ENCODE measurements at places on chromosomes 2 and 18. TPM values are rescaled to one million over a fixed set of nuclear protein-coding genes. Genes with fewer than 3 reads are reported as not detected.

GRCh38 chr18:59821983-59822382 is 77.8 kb upstream of the PMAIP1 start:
- peaks cover 39% of the 10 kb centered on the region for H3K27me3 ChIP-seq
- no peak overlapping the region for H3K4me3 ChIP-seq
- H3K36me3 ChIP-seq = no peaks in the 10 kb centered on the region
- H3K27ac ChIP-seq = no peak overlapping the region
- no peak for DNase-seq

DNA sequence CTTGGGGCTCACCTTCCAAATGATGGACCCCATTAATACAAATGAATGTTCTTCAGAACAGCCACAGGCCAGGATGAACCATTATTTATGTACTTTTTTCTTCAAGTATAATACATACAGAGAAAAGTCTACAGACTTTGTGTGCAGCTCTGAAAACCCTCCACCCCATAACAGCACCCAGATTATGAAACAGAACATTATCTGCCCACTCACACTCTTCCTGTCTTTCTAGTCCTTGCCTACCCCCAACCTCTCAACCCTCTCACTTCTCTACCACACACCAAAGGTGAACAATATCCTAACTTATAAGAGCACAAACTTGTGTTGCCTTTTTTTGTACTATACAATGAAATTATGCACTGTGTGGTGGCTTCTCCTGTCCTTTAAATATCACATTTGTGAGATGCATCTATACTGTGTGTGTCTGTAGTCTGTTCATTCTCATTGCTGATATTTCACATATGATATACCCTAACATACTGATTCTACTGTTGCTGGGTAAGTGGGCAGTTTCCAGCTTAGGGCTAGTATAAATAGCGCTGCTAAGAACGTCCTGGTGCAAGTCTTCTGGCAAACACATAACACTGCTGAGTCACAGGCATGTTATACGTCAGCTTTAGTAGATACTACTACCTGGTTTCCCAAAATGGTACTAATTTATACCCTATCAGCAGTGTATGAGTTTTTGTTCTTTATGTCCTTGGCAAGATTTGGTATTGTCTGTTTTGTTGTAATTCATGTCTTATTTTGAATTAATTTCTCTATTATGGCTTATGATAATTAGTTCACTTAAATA is 1.0 kb upstream of the NPHP1 start:
- peaks cover 10% of the 10 kb centered on the region for H3K4me1 ChIP-seq
- H3K4me3 ChIP-seq = peak overlapping the region; percentile 77
- no peak overlapping the region for H3K27ac ChIP-seq
- DNase-seq = no peak
- H3K36me3 ChIP-seq = no peaks in the 10 kb centered on the region

DNA sequence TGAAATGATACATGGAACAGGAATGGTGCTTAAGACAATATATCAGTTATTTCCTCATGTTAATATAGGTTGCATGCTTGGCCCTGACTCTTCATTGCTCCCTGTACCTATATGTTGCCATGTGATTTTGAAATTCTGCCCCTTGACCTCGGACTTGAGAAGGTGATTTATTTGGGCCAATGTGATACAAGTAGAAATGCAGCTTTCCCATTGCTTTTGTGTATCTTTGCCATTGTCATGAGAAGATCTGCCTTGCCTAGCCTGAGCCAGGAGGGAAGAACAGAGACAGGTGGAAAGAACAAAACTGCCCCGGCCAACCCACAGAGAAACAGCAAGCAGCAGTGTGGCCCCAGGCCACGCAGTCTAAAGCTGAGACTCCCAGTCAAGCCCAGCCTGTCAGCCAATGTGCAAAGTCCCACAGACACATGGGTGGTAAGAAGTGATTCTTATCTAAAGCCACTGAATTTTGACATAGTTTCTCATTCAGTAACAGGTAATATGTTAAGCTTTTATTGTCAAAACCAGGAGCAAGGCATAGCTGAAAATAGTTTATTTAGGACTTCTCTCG is 245.7 kb upstream of the RND3 start:
- no peak for DNase-seq
- H3K27ac ChIP-seq = no peak overlapping the region
- H3K27me3 ChIP-seq = no peaks in the 10 kb centered on the region
- no peak overlapping the region for H3K4me3 ChIP-seq

DNA sequence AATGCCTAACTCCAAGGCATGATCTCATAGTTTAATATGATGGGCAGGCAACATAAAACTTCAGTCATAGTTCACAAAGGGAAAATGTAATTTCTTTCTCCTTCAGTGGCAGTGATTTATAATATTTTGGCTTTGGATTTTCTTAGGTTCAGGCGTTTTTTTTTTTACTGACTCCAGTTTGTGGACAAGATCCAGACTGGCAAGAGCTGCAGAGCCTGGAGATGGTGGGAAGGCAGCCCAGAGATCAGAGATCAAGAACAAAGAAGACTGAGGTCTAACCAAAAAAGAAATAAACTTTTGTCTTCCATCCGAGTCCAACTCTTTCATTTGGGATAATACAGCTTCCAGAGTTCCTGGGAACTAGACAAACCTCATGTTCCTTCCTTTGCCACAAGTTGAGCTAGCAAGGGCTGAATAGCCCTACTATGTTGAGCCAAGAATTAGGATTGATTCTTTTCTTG is 215.3 kb upstream of the SETBP1 start:
- no peak for DNase-seq
- no peaks in the 10 kb centered on the region for H3K27me3 ChIP-seq
- H3K4me3 ChIP-seq = no peak overlapping the region
- H3K36me3 ChIP-seq = no peaks in the 10 kb centered on the region
- H3K4me1 ChIP-seq = peaks cover 38% of the 10 kb centered on the region

DNA sequence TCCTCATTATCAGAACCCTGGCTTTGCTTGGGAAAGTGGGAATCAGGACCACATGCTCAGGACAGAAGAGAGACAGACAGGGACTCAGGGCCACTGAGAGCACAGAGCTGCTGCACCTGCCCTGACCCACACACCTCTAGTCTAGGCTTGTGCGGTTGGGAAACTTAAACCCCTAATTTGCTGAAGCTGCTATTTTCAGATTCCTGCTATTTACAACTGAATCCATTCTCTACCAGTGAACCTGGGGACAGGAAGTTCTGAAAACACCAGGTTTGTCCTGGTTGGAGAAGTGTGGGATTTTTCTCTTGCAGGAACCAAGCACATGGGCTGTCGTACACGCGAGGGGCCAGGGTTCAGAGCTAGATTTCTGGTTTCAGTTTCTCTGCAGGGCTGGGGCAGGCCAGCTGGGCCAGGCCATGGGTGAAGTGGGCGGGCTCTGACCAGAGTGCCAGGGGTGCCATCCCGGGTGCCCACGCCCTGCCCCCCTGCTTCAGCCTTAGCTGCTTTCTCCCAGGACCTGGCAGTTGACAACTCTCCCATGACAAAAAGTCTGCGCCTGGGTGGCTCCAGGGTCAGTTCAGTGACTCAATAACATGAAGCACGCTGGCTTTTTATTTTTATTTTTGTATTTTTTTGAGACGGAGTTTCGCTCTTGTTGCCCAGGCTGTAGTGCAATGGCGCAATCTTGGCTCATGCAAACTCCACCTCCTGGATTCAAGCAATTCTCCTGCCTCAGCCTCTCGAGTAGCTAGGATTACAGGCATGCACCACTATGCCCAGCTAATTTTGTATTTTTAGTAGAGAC is 51.3 kb upstream of the SLC1A4 start:
- no peak overlapping the region for H3K27ac ChIP-seq
- H3K27me3 ChIP-seq = peaks cover 26% of the 10 kb centered on the region
- no peaks in the 10 kb centered on the region for H3K4me1 ChIP-seq
- no peak overlapping the region for H3K4me3 ChIP-seq
- no peaks in the 10 kb centered on the region for H3K36me3 ChIP-seq

DNA sequence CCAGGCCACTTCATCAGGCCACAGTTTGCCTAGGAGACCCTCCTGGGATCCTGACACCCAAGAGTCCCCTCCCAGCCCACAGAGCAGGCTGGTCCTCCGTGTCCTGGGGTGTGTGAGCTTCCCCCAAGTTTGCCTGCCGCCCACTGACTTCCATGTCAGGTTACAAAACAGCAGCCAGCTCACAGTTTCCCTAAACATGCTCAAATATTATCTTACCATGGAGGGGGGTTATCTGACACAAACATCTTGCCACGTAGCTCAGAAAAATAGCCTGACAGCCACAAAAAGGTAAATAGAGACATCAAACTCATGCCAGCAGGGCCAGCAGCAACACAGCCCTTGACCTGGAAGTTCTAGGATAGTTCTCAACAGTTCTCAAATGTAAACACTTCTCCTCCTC is 346.5 kb downstream of the TNS1 start:
- no peak for DNase-seq
- no peaks in the 10 kb centered on the region for H3K36me3 ChIP-seq
- no peaks in the 10 kb centered on the region for H3K27me3 ChIP-seq
- H3K4me3 ChIP-seq = no peak overlapping the region

DNA sequence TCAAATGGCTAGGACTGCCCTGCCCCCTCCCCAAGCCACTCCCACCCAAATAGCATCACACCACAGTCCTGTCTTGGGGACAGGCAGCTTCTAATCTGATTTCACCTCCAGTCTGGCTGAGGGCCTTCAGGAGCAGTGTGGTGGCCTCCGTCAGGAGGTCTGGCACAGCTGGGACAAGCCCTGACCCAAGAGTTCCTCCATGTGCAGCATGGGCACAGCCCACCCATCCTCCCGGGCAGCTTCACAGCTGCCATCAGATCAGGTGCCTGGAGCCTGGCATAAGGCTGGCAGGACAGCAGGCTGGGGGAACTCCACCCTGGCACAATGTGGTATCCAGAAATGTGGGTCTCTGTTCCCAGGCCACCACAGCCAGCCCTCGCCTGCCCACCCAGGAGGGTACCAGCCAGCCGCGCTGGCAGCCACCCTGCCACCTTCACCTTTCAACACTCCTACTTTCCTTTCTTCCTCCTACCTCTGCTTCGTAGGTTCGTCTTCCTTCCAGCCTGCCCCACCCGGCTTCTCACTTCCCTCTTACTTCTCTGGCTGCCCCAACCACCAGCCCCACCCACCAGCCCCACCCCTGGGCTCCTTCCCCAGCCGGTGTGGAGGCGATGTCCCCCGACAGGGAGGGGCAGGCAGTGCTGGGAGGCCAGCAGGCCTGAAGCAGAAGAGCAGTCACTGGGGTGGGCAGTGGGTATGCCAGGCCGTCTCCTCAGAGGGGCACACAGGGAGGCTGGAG is at the start of gene CAPG:
Gene CAPG (minus strand): TSS at position 522 of the 739 bp plus-strand sequence. CDS start 8,221 bp downstream, outside the sequence.
- H3K27me3 ChIP-seq = no peaks in the 10 kb centered on the region
- H3K36me3 ChIP-seq = no peaks in the 10 kb centered on the region
- no peak for DNase-seq
- H3K4me3 ChIP-seq = no peak within 1 kb of the TSS

DNA sequence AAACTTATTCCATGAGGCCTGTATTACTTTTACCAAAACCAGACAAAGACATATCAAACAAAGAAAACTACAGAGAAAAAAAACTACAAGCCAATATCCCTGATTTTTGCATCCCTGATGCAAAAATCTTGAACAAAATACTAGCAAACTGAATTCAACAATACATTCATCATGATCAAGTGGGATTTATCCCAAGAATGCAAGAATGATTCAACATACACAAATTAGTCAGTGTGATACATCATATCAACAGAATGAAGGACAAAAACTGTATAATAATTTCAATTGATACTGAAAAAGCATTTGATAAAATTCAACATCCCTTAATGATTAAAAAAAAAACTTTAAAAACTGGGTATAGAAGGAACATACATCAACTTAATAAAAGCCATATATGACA is 106.8 kb downstream of the SLC39A10 start:
- no peak for DNase-seq
- H3K27ac ChIP-seq = no peak overlapping the region
- H3K36me3 ChIP-seq = no peaks in the 10 kb centered on the region
- no peaks in the 10 kb centered on the region for H3K4me1 ChIP-seq
- no peaks in the 10 kb centered on the region for H3K27me3 ChIP-seq

- H3K4me1 ChIP-seq = no peaks in the 10 kb centered on the region
- no peak overlapping the region for H3K27ac ChIP-seq
- no peak for DNase-seq
These were observed 56.6 kb downstream of the ZNF804A start for GRCh38 chr2:184654945-184655344.

GRCh38 chr2:224104668-224105386 is 65.7 kb upstream of the SERPINE2 start:
- no peaks in the 10 kb centered on the region for H3K36me3 ChIP-seq
- peaks cover 3% of the 10 kb centered on the region for H3K27me3 ChIP-seq
- H3K4me1 ChIP-seq = no peaks in the 10 kb centered on the region
- H3K27ac ChIP-seq = no peak overlapping the region

DNA sequence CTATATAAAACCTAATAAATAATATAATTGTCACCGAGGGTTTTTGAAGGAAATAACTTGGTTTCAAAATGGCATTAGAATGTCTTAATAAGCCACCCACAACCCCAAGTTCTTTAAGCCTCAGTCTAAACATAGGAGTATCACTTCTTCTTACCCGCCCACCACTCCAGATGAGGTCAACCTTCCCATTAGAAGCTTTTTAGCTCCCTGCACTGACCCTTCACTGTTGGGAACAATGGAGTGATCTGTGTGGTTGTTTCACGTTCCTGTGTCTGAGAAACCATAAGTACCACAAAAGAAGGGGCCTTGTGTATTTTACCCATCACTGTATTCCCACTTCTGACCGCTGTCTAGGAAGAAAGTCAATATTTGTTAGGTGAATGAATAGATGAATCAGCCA is 326.3 kb upstream of the ZNF521 start:
- no peaks in the 10 kb centered on the region for H3K36me3 ChIP-seq
- DNase-seq = no peak
- no peak overlapping the region for H3K27ac ChIP-seq

DNA sequence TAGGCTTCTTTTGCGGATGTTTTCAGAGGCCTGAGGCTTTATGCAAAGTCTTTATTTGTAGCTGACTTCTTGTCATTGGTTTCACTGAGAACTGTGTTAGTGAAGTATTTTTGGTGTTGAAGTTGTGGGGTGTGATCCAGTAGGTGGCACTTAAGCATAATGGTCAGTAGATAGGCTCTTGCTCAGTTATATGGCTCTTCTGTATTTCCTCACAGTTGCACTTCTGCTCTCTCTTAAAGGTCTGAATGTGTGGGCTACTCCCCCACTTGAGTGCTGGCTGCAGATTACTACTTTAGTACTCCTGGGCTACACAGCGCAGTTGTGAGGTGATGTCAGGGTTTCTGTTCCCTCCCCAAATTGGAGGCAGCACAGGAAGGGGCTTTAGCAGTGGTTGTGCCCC is 133.8 kb upstream of the SCN7A start:
- no peaks in the 10 kb centered on the region for H3K4me1 ChIP-seq
- no peak overlapping the region for H3K4me3 ChIP-seq
- no peaks in the 10 kb centered on the region for H3K36me3 ChIP-seq
- no peak for DNase-seq

GRCh38 chr2:19850056-19851050 is 51.4 kb downstream of the TTC32 start:
- no peak overlapping the region for H3K27ac ChIP-seq
- peaks cover 12% of the 10 kb centered on the region for H3K27me3 ChIP-seq
- no peaks in the 10 kb centered on the region for H3K36me3 ChIP-seq
- DNase-seq = no peak
- no peak overlapping the region for H3K4me3 ChIP-seq

TUBB8B gene
- 0.31 TPM for total RNA-seq

LOXHD1 gene
- total RNA-seq = 0.14 TPM

MAL gene
- total RNA-seq = not detected

Measured in mesothelial cell of epicardium (in vitro differentiated cells).